Placental pericyte (primary cell): ENCODE measurements at places on chromosomes 16 and 17. TPM values are rescaled to one million over a fixed set of nuclear protein-coding genes. Genes with fewer than 3 reads are reported as not detected.

SLC22A31 gene
- 0.57 and 2.2 TPM in 2 replicates for total RNA-seq

TUBB3 gene
- 114 and 360 TPM in 2 replicates for total RNA-seq

LRRC46 gene
- 0.22 and 0.29 TPM in 2 replicates for total RNA-seq

PRSS33 gene
- total RNA-seq, result not detected in 2 replicates

TBC1D3H gene
- total RNA-seq, result not detected in 2 replicates

TRPV2 gene
- total RNA-seq, result 136 and 395 TPM in 2 replicates

RHBDL3 gene
- total RNA-seq, result under 0.01 TPM in 1 of 2 replicates, not detected in the other

TBX6 gene
- 0.14 TPM in 1 of 2 replicates, not detected in the other for total RNA-seq

PRRT2 gene
- total RNA-seq, result 0.44 and 3.6 TPM in 2 replicates

BCAR1 gene
- 110 and 169 TPM in 2 replicates for total RNA-seq

ZNF385C gene
- not detected in 2 replicates for total RNA-seq

VMO1 gene
- total RNA-seq, result 1.8 TPM in 1 of 2 replicates, not detected in the other

CPHXL2 gene
- not detected in 2 replicates for total RNA-seq

HSD17B1 gene
- 6.8 and 8.4 TPM in 2 replicates for total RNA-seq

GRAP gene
- total RNA-seq, result under 0.01 TPM in 1 of 2 replicates, not detected in the other

CLDN6 gene
- 0.14 and 0.22 TPM in 2 replicates for total RNA-seq

C17orf78 gene
- total RNA-seq, result not detected in 2 replicates

MYH2 gene
- total RNA-seq, result not detected in 2 replicates

NDUFB10 gene
- total RNA-seq, result 103 and 191 TPM in 2 replicates

TNFRSF13B gene
- not detected in 2 replicates for total RNA-seq

LRRC37A gene
- total RNA-seq, result 4.0 and 4.2 TPM in 2 replicates

EXOSC6 gene
- total RNA-seq, result 46.7 and 72.2 TPM in 2 replicates

CCDC154 gene
- total RNA-seq, result 0.14 and 0.88 TPM in 2 replicates

SDK2 gene
- total RNA-seq, result under 0.01 and 0.14 TPM in 2 replicates

C16orf89 gene
- total RNA-seq, result 0.22 TPM in 1 of 2 replicates, not detected in the other

LPCAT2 gene
- 14.4 and 52.4 TPM in 2 replicates for total RNA-seq

GLTPD2 gene
- not detected in 2 replicates for total RNA-seq

CNGB1 gene
- not detected in 2 replicates for total RNA-seq

CA5A gene
- not detected in 2 replicates for total RNA-seq

ASPA gene
- total RNA-seq, result 0.22 TPM in 1 of 2 replicates, not detected in the other

GNPTG gene
- total RNA-seq, result 30.6 and 67.2 TPM in 2 replicates

TMEM238L gene
- not detected in 2 replicates for total RNA-seq

TMEM100 gene
- 1.8 and 3.4 TPM in 2 replicates for total RNA-seq

KRT31 gene
- total RNA-seq, result not detected in 2 replicates

TNP2 gene
- total RNA-seq, result not detected in 2 replicates

NRN1L gene
- 1.0 TPM in 1 of 2 replicates, not detected in the other for total RNA-seq

CTRB1 gene
- total RNA-seq, result not detected in 2 replicates
